NCI-H2029 treated with DMSO at 0.1 percent for 48 hours (cell line): ENCODE measurements at places on chromosomes 4 and X.
A peak's percentile ranks its signal among the peaks of the same experiment; 100 is the strongest.

GRCh38 chr4:25575611-25576010 lies 80.0 kb upstream of the SLC34A2 start:
- DNase-seq, result no peak

DNA sequence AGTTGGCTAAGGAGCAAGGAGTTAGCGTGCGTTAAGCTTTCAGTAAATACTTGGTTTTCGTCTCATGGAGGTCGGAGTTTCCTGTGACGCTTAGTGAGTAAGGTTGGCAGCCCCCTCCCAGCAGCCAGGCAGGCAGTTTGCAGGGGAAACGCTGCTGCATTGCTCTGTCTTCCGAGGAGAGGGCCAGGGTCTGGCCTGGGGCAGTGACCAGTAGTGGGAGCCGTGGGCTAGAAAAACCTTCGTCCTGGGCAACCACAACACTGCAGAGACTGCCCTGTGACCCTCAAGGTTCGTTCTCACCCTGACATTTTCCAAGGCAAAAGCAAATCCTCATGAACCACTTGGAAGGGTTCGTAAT lies 432 bp downstream of the TMEM175 start:
- DNase-seq, result no peak

- DNase-seq, result no peak
Observed at GRCh38 chr4:113881256-113881655, 98.2 kb downstream of the ARSJ start.

DNA sequence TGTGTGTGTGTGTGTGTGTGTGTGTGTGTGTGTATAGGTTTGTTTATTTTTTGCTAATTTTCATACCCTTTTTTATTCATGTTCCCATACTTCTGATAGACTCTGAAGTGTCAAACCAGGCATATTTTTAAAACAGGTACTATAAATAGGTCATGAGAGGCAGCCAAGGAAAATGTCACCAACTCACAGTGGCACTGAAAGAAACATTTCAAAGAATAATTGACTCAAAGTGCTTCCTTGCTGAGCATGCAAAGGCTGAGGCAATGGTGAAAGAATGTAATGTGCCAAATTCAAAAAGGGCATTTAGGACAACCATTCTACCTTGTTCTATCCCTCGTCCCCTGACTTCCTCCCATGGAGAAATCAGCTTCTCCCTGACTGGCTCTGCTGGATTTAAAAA lies 95.5 kb downstream of the EIF4E start:
- no peak for DNase-seq

DNA sequence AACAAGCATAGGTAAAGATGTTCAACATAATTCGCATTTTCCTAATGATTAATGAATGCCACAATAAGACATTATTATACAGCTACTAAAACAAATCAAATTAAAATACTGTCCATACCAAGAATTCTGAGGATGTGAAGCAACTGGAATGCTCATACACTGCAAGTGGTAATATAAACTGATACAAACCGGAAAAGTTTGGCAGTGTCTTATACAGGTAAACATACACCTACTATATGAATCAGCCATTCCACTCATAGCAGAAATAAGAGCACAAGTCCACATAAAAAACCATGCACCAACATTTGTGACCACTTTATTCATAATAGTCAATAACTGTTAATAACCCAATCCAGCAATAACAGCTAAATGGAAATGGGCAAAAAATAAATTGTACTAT lies 79.3 kb downstream of the FBXW7 start:
- no peak for DNase-seq

- no peak for DNase-seq
Observed at GRCh38 chrX:1391370-1391706, 575 bp downstream of the SLC25A6 start.

DNA sequence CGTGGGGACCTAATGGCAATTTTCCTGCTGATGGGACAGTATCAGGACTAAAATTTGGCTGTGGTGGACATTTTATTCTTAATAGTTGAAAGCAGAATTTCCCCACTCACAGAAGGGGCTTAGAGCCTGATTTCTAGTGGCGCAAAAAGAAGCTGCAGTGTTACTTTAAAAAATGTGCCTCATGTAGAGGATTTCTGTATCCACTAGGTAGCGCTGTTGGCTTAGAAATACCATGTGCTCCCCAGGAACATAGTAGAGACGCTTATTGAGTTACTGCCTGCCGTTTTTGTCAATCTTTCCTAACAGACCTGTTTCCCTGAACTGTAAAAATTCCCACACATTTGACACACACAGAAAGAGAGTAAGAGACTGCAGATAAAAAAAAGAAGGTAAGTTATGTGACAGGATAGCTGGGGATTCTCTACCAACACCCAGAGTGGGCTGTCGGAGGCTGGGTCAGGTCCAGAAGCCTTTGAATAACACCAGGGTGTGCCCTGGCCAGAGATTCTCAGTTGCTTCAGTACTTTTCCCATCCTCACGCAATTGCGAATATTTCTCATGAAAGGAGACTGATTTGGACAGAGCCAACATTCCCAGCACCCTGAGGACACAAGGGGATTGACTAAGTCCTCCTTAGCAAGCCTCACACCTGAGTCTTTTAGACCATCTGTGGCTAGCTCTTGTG lies 88.4 kb downstream of the ZXDA start:
- DNase-seq, result peak; percentile 39

DNA sequence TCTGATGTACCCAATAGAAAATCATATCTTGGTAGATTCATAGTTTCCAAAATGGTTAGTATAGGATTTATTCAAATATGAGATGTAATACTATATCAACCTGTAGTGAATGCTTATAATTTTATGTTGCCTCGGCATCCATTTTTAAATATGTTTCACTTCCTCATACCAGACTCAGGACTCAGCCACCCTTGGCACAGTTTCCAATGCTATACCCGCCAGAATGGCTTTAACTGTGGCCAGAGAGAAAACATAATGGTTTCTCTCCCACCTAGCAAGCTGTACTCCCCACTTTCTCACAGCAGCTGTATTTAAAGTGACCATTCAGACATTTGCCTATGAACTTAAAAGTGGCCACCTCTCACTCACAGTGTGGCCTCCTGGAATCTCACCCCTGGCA lies 466.6 kb upstream of the PABPC4L start:
- no peak for DNase-seq

GRCh38 chr4:118888666-118889311 lies at the start of gene SYNPO2:
TSS of gene SYNPO2 (plus strand) at chr4:118888854. CDS start at chr4:118889037, 183 bp downstream.
- no peak for DNase-seq

- DNase-seq, result no peak
Observed at GRCh38 chr4:190017357-190018200, 9.5 kb downstream of the FRG2 start.
